ENCODE measurements at places on chromosomes 11 and 22. TPM values are rescaled to one million over a fixed set of nuclear protein-coding genes. Genes with fewer than 3 reads are reported as not detected.

Gene MYEOV
- total RNA-seq = 0.98 TPM

Gene OSM
- total RNA-seq = 5.9 TPM

Gene ANO1
- total RNA-seq = 7.6 TPM

Gene CECR2
- 9.2 TPM for total RNA-seq

Gene NLRP6
- 3.2 TPM for total RNA-seq

Gene ABTB2
- 4.3 TPM for total RNA-seq

Gene VWCE
- 3.1 TPM for total RNA-seq

Gene OR2AG1
- not detected for total RNA-seq

Gene NPTXR
- total RNA-seq = 6.6 TPM

Gene RFPL1
- not detected for total RNA-seq

All from upper lobe of left lung (tissue), 6 donors.